ENCODE measurements at places on chromosomes 2 and 18.

DNA sequence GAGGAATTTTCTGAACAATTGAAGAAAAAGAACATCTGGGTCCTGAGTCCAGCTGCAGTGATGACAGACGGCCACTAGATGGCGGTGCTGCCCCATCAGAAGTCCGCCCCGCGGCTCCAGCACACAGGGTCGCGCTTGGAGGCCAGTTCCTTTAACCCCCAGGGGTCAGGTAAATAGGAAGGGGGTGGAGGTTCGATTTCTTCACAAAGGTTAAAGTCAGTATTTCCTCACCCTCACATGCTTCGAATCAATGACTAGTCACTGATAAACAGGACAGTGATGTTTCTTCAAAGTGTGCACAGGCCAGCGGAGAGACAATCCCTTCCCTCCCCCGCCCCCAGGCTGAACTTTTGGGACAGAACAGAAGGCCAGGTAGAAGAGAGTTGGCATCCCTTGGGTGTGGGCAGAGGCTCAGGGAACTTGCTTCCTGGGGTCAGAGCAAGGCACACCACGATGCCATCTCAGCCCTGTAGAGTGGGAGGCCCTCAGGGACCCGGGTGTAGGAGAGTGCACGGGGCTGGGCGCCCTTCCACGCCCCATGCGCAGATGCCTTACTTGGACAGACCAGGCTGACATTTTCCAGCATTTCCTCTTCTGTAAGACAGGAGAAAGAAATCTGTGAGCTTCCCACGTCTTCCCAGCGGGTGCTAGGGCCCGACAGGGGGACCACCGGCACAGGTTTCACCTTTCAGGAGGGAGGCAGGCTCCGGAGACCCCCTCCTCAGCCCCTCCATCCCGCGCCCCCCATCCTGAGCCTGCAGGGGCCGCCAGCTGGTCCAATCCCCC, 722 bp downstream of the APOB start:
- DNase-seq: peak; percentile 38

DNA sequence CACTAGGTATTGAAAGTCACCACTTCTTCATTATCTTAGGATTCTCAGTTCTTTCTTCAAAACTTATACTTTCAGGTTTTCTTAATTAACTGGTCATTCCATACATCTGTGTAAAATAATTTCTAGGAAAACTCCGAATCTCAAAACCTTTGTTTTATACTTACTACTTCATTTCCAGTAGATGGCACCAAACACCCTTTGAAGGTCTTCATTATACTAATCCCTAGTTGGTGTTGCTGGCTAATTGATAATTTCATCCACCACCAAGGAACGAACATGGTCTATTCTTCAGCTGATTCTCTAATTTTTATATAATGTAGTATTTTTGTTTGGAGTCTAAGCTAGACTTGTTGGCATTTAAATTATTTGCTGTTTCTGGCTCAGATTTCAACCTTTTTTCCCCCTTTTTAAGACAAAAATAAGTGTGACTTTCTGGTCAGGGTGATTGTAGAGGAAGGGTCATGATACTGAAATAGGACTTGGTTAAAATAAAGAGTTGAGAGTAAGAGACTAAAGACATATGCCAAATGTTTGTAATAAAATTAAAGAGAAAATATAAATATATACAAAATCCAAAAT, 2.8 kb upstream of the MXD1 start:
- peak; percentile 60 for DNase-seq

DNA sequence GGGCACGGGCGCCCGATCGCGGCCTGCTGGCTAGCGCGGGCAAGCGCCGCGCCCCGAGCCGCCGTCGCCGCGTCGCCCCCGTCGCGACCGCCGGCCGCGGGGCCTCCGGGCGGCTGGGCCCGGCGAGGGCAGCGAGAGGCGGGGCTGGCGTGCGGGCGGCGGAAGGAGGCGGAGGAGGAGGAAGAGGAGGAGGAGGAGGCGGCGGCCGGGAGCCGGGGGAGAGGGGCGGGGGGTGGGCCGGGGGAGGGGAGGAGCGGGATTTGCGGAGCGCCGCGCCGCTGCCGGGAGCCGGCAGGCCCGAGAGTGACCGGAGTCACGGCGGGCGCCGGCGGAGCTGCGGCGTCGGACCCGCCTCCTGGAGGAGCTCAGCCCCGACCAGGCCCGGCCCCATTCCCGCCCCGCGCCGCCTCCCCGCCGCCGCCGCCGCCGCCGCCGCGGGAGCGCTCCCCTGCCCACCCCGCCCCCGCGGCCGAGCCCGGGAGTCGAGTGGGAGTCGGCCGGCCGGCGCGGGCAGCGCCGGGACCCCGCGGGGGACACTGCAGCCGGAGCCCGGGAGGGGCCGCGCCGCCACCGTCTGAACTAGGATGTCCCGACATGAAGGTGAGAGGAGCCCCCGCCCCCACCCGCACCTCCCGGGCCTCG, at the start of gene KCMF1:
TSS of gene KCMF1 (plus strand) at position 294 of the 642 bp plus-strand sequence. CDS start at position 585, 291 bp downstream.
- DNase-seq: peak; percentile 68

GRCh38 chr2:120656273-120656950, 79.3 kb upstream of the GLI2 start:
- peak; percentile 32 for DNase-seq

DNA sequence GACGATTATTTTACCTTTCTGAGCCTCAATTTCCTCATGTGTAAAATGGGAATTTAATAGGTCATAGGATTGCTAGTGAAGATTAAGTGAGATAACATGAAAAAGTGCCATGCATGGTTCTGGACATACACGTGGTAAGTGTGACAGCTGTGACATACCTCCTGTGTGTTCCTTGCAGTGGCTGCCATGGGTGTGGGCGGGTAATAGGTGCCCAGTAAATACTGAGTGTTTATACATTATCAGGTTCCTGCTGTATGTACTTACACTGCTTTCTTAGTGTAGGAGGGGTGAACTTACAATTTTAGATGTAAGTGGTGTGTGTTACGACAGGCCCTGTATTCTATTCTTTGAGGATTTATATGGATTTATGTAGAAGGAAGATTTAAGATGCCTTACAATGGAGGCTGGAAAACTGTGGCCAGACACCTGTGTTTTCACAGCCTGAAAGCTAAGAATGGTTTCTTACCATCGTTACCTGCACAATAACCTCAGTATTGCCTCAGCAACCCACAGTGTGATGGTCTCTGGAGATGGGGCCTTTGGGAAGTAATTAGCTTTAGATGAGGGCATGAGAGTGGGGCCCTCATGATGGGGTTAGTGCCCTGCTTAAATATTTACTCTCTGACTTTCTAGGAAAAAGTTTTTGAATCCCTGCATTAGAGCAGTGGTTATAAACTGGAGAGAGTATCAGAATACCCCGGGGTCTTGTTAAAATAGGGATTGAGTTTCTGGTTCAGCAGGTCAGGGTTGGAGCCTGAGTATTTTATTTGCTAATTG, 78.1 kb downstream of the ASAP2 start:
- no peak for DNase-seq

- DNase-seq: no peak
Observed at GRCh38 chr2:112959109-112959812, 18.5 kb upstream of the IL36G start.

DNA sequence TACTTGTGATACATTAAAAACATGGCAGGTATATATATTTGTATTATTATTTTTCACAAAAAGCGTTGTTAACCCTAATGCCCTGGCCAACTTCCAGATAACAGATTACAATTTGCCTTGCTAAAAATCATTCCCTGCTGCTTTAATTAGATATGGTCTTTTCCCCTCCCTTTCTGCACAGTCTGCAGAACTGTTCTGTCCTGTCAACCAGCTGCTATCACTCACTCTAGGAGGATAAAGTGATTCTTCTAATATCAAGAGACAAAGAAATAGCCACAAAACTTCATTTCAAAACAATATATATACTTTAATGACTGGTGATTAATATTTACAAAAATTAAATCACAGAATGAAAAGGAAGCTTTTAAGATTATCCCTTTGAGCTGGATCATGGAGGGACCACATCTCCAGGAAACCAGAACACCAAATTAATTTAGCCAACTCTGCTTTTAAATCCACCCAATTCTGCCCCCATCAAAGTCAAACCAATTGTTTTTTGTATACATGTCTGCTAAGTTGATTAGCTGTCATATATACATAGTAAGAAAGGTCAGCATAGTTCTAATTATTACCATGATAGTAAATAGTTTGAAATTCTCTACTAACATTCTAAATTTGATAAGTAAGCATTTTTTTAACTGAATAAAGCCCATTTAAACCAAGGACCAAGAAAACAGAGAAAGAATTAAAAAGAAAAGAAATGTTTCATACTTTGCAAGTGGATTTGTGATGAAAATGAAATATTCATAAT, 55.7 kb downstream of the RND3 start:
- no peak for DNase-seq

DNA sequence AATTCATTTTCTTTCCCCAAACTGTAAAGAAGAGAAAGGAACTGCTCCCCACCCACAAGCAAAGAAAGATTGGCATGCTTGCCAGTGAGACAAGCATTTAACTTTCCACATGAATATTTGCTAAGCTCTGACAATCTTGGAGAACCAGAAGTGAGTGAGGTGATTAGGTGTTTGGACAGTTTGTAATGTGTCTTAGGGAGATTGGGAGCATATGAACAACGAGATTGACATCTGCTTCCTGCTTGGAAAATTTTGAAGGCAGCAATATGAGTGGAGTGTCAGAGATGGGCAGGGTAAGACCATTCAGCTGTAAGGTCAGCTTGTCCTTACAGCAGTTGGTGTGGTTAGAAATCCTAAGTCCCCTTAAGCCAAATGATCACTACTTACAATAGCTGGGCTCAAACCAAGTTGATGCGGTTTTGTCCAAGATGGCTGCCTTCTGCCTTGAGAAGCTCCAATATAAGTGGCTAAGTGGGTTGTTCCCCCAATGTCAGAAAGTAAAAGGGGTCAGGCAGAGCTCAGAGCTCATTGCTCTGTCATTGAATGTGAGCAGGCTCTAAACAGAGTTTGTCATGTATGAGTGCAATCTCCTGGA, 36.0 kb upstream of the GALNT5 start:
- no peak for DNase-seq

DNA sequence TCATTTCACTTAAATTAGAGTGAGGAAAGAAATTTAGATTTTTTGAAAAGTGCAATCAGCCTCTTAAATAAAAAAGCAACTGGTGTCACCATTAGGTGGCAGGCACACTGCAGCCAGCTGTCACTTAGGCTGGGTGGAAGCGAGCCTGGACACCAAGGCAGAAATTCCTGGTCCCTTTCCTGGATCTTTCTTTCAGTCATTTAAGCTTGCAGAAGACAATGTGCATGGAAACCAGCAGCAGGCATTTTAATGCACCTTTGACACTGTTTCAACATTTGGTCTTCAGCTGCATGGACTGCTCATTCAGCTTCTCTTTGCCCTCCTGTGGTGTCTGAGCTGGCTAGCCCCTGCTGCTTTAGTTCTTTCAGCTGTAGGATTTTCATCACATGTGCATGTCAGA, 61.0 kb downstream of the AQP4 start:
- peak; percentile 35 for DNase-seq

GRCh38 chr2:148903294-148903693, 28.3 kb downstream of the KIF5C start:
- DNase-seq: no peak

DNA sequence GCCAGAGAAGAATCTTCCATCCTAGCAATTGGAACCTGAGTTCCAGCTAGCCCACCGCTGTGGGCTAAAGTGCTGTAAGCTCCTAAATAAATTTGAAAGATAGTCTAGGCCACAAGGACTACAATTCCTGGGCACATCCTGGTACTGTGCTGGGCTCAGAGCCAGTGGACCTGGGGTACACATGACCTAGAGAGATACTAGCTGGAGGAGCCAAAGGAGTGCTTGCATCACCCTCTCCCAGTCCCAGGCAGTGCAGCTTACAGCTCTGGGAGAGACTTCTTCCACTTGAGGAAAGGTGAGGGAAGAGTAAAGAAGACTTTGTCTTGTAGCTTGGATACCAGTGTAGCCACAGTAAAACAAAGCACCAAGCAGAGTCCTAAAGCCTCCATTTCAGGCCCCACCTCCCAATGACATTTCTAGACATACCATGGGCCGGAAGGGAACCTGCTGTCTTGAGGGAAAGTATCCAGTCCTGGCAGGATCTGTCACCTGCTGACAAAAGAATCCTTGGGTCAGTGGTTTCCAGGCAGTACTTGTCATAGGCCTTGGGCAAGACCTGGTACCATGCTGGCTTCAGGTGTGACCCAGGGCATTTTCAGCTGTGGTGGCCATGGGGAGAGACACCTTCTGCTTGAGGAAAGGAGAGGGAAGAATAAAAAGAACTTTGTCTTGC, 89.5 kb downstream of the TMEM185B start:
- no peak for DNase-seq

- DNase-seq: no peak
Observed at GRCh38 chr2:201415149-201415548, 36.1 kb downstream of the TRAK2 start.

- no peak for DNase-seq
Observed at GRCh38 chr18:41753826-41754225, 201.2 kb upstream of the PIK3C3 start.

- DNase-seq: no peak
Observed at GRCh38 chr18:49744376-49745008, 68.8 kb downstream of the ACAA2 start.

DNA sequence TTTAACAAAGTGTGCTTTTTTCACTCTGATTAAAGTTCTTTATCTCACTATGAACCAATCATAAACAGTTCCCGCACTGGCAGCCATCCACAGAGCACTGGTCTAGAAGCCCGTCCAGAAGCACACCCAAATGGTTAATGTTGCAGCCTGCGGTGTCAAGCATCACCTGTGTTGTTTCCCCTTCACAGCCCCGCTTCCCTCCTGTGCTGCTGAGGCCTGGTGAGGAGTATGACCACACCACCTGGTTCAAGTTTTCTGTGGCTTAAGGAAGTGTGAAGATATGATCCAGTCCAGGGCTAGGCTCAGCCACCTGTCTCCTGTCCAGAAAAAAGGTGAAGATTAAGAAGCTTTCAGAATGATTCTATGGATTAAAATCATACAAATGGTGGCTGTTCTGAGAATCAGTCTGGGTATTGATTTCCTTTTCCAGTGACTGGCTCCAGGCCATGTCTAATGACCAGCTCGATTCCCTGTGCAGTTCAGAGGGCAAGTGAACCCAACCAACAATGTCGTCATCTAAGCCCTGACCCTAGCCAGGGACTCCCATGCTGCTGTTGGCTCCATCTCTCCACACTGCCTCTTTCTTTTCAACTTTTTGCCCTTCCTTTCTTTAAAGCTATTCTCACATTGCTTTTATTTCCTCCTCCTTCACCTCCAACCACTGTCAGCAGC, 17.7 kb downstream of the SRSF7 start:
- no peak for DNase-seq

DNA sequence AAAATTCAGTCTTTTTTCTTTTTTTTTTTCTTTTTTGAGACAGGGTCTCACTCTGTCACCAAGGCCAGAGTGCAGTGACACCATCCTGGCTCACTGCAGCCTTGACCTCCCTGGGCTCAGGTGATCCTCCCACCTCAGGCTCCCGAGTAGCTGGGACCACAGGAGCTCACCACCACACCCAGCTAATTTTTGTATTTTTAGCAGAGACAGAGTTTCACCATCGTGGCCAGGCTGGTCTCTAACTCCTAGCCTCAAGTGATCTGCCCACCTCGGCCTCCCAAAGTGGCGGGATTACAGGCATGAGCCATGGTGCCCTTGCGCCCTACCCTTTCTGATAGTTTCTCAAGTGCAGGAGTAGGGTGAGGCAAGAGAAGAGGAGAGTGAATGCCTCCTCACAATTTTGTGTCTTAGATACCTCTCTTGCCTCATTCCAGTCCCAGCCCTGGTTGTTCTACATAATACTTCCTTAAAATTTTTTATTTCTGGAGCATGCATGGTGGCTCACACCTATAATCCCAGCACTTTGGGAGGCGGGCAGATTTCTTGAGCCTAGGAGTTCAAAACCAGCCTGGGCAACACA, 68.2 kb upstream of the CAB39 start:
- no peak for DNase-seq

All from astrocyte of the spinal cord (primary cell).